H7 (cell line): ENCODE measurements at places on chromosomes 6 and 20. TPM values are rescaled to one million over a fixed set of nuclear protein-coding genes. Genes with fewer than 3 reads are reported as not detected.

DNA sequence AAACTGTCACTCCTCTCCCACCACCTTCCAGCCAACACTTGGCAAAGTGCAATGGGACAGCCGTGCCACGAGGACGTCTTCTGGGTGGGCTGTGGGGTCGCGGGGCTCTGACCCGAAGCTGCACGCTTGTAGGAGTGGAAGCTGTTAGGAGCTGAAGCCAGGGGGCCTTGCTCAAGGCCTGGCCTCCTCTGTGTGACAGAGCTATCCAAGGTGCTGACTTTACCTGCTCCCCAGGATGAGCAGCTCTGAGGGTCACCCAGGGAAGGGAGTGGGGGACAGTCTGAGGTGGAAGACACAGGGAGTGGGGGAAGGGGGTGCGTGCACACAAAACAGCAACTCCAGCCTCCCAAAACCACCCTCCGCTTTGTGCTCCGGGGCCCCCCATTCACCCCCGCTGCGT, 17.5 kb upstream of the CHRNA4 start:
- peak; percentile 91 for DNase-seq

DNA sequence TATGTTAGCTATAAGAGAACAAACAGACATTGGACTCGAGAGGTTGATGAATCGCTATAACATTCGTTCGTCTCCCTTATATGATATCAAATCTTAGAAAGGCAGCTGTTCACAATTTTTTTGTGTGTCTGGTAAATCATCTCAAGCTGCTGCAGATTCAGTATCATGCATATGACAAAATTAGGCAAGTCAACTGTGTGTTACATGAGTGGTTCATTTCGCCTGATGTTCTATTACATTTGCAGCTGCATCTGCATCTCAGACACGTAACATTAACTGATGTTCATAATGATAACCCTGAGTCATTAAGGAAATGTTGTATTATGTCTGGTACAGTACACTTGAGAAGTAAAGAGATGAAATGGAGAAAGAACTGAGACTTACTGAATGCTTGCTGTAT, 92.1 kb downstream of the NKAIN2 start:
- no peak for DNase-seq

- DNase-seq: no peak
Measured at GRCh38 chr20:9686866-9687265, 152.0 kb downstream of the PAK5 start.

DNA sequence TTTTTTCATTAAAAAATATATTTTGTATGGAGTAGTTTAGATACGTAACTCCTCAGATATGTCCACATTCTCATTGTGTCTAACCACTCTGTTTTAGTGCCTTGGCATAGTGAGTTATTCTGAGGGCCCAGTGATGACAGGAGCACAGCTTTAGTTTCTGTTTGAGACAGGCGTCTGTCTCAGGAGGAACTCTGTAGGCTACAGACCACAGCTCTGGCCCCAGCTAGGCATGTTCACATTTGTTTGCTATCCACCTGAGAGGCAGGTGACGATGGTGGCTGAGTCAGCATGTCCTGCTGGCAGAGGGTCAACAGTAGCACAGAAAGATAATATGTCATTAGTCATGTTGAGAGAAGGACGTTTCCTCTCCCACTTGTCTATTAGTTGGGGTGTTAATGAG, 16.3 kb downstream of the LRRC1 start:
- no peak for DNase-seq

DNA sequence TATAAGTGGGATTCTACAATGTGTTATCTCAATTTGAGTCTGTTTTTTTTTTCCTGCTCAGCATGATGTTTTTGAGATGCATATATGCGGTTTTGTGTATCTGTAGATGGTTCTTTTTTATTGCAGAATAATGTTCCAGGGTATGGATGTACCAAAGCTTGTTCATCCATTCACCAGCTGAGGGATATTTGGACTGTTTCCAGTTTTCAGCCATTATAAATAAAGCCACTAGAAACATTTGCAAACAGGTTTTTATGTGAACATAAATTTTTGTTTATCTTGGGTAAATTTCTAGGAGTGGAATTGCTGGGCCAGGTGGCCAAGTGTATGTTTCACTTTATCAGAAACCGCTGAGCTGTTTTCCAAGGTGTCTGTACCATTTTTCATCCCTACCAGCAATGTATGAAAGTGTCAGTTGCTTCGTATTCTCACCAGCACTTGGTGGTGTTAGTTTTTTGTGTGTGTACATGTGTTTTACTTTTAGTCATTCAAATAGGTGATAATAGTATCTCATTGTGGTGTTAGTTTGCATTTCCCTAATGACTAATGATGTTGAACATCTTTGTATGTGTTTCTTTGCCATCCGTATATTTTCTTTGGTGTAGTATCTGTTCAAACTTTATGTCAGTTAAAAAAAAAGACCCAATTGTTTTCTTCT, 124.2 kb downstream of the CEBPB start:
- no peak for DNase-seq

DNA sequence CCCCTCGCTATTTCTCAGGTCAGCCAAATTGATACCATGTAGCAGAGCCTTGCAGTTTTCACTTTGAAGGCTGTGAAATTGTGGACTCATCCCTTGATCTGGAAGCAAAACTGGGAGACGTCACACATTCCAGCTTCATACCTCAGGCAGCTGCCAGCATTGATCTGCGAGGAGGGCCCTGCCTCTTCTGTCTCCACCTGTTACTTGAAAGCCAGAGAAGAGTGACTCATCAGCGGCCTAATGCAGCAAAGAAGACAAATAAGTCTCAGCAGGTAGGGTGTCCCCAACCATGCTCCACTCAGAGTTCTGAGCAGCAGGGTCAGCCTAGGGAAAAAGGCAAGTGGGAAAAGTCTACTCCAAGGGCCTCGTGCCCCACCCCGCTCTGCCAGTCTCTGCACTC, 69.4 kb upstream of the BMP2 start:
- DNase-seq: peak; percentile 55

DNA sequence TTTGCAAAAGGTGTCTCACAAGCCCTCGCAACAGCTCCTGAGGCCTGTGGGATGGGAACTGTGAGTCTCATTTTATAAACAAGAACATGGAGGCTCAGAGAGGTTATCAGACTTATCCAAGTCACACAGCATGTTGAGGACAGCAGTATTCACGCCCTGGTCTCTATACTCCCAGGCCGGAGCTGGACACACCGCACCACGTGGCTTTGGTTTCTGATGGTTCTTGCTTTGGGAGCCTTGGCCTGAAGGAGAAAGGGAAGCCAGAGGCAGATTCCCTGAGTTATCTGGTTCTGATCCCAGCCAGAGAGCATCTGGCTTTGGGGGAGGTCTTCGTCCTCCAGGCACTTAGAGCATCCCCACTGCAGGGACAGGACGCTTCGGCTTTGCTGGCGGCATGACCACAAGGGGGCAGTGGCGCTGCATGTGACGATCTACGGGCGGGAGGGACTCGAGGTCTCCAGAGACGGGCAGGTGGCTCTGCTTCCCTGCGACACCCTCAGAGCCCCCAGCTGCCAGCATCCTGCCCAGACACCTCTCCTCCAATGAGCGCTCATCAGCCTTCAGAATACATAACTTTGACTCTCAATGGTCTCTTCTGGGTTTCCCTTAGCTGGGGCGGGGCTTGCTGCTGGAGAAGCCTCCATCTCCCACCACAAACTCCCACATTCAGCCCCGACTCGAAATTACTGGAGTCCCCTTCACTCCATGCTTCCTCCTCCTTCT, 51.4 kb upstream of the SAYSD1 start:
- peak; percentile 93 for DNase-seq

- DNase-seq: peak; percentile 82
Measured at GRCh38 chr20:25867776-25868649, 171.4 kb upstream of the ZNF337 start.

DNA sequence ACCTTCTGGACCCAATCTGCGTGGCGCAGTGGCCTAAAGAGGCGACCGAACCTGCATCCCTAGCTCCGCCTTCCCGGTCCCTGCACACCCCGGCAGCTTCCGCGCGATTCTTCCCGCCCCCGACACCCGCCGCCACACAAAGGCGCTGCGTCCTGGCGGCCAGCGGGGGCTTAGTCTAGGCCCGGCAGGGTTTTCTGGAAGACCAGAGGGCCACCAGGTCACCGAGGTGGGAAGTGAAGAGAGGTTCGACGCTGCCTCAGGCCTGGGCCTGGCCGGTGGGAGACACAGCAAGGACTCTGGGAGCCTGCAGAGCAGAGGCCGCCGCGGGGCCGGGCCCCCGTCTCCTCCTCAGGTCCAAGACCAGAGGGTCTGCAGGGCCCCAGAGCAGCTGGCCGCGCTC, 154.9 kb downstream of the OR2B2 start:
- DNase-seq: peak; percentile 85

DNA sequence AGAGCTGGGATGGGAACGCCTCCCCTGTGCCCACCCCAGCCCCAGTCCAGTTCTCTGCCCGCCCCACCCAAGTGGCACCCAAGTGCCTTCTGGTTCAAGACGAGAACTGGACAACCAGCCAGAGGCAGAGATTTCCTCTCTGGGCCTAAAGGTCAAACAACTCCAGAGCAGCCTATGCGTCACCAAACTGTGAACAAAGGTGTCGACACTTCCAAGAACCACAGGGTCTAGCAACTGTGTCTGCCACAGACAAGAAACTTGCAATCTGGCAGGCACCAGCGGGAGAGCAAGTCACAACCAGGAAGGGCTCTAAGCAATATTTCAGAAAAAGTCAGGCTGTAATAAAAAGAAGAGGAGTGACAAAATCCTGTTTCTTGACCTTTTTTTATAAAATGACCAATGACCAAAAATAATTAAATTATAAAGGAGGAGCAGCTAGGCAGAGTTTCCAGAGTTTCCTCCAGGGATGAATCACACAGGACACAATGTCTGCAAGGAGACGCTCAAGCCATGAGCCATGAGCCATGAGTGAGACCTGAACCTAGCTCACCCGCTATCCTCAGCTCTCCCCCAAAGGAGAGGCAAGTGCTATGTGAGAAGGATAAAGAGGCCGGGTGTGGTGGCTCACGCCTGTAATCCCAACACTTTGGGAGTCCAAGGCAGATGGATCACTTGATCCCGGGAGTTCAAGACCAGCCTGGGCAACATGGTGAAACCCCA, 11.1 kb downstream of the EDEM2 start:
- DNase-seq: no peak

- no peak for DNase-seq
Measured at GRCh38 chr20:17992847-17993513, 24.2 kb downstream of the MGME1 start.

GRCh38 chr6:5422321-5422915, 161.1 kb downstream of the FARS2 start:
- DNase-seq: peak; percentile 13

DNA sequence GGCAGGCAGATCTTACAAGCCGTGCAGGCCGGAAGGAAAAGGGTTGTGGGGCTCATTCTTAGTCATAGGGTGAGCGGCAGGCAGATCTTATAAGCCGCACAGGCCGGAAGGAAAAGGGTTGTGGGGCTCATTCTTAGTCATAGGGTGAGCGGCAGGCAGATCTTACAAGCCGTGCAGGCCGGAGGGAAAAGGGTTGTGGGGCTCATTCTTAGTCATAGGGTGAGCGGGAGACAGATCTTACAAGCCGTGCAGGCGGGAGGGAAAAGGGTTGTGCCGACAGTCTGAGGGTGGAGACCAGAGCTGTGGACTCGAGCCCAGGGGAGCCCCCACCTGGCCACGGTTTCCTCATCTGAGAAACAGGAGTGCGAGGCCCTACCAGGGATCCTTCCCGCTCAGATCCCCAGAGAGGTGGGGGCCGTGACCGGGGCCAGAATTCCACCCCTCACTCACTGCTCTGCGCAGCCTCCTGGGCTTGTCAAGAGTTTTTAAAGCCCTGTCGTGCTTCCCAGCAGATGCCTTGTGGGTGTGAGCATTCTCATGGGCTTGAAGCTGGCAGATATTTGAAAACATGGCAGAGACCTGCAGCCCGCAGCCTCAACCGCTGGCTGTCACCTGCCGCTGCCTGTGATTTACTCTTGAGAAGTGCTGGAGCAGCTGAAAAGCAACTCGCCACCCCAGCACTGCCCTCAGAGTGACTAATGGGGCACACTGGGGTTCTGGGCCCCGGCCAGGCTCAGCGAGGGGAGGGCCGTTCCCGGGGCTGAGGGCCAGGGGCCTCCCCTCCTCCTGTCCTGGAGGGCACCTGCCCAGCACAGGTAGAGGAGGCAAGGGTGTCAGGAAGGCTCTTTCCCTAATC, 31.9 kb downstream of the NTSR1 start:
- no peak for DNase-seq

GRCh38 chr6:52876056-52876787, 33.3 kb downstream of the GSTA3 start:
- DNase-seq: no peak

- peak; percentile 69 for DNase-seq
Measured at GRCh38 chr20:17823409-17824144, 123.8 kb downstream of the BANF2 start.

DNA sequence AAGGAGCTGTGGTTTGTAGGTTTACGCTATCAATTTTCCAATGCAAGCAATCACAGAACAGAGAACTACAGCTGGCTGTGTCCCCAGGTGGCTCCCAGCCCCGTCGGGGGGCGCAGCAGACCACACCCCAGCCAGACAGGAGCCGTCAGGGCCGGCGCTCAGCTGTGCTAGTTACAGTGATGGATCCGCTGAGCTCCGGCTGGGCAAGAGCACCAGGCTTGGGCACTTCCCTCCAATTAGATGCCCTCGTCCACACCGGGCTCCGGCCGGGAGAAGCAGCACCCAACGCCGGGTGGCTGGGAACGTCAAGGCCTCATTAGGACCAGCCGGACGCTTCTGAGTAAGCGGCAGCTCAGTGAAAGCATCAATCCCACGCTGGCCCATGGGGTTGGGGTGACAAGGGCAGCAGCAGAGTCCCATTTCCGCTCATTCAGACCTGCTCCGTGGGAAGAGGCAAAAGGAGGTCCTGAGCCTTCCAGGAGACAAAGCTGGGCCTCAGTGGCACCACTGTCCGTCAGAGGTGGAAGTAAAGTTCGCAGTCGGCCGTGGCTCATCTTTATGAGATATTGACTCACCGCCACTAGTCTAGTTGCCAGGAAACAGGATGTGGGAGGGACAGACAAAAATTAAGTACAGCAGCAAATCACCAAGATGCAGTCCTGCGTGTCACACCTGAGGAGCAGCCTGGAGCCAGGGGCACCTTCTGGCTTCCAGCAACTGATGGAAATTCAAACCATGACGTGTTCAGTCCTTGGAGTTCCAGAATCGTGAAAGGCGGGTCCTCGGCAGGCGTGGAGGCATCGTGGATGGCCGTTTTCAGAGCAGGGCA, 164.1 kb downstream of the TAF4 start:
- DNase-seq: no peak

DNA sequence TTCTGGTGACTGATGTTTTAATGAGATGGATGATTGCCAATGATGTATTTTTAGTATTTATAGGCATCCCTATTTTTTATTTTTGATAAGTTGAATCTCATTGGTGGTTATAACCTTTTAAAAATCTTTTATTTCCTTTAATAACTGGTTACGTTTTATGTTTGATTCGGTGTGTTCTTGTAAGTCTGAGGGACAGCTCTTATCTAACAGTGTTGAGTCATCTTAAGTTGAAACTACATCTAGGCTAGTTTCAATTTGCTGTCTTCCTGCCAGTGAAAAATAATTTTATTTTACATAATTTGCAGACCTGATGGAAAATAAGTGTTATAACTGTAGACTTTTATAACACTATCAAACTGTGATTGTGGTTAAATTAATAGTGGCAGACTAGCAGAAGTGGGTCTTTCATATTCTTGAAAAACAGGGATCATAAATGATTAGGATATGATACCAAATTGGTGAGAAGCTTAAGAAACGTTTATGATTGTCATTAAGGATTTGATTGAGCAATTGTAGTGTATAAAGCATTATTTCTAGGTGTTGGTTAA, 4.6 kb downstream of the AFDN start:
- no peak for DNase-seq

The NKX2-4 gene
- not detected in 2 replicates for total RNA-seq

The TEAD3 gene
- total RNA-seq: 17.6 and 18.0 TPM in 2 replicates

The PET117 gene
- 17.2 and 22.3 TPM in 2 replicates for total RNA-seq

The TMEM170B gene
- 1.5 and 3.1 TPM in 2 replicates for total RNA-seq
